ENCODE measurements at places on chromosomes 6 and 20. TPM values are rescaled to one million over a fixed set of nuclear protein-coding genes. Genes with fewer than 3 reads are reported as not detected.

The FOXQ1 gene
- not detected for total RNA-seq

The MLN gene
- total RNA-seq: not detected

The TFAP2D gene
- not detected for total RNA-seq

The CST4 gene
- total RNA-seq: not detected

The BTNL2 gene
- total RNA-seq: not detected

The NMBR gene
- not detected for total RNA-seq

The KCTD20 gene
- total RNA-seq: 106 TPM

The LHFPL5 gene
- not detected for total RNA-seq

The MAS1 gene
- total RNA-seq: not detected

The OR2H1 gene
- total RNA-seq: under 0.01 TPM

The SLC39A7 gene
- total RNA-seq: 83.1 TPM

The CFB gene
- 0.51 TPM for total RNA-seq

The FAM209A gene
- 0.13 TPM for total RNA-seq

The ATP6V1G2 gene
- total RNA-seq: 0.13 TPM

The ZBTB12 gene
- 3.0 TPM for total RNA-seq

The RNF144B gene
- 13.9 TPM for total RNA-seq

The SLC17A2 gene
- total RNA-seq: not detected

The GABRR2 gene
- 0.13 TPM for total RNA-seq

The SLC22A2 gene
- total RNA-seq: not detected

The ABHD16A gene
- total RNA-seq: 59.8 TPM

The GSTA1 gene
- not detected for total RNA-seq

The CLVS2 gene
- not detected for total RNA-seq

The RAMACL gene
- total RNA-seq: 3.4 TPM

The SNX21 gene
- total RNA-seq: 11.7 TPM

Data from dermis microvascular lymphatic vessel endothelial cell (primary cell).